Globus pallidus (tissue), 1 donor: ENCODE measurements at places on chromosomes 4 and X.

DNA sequence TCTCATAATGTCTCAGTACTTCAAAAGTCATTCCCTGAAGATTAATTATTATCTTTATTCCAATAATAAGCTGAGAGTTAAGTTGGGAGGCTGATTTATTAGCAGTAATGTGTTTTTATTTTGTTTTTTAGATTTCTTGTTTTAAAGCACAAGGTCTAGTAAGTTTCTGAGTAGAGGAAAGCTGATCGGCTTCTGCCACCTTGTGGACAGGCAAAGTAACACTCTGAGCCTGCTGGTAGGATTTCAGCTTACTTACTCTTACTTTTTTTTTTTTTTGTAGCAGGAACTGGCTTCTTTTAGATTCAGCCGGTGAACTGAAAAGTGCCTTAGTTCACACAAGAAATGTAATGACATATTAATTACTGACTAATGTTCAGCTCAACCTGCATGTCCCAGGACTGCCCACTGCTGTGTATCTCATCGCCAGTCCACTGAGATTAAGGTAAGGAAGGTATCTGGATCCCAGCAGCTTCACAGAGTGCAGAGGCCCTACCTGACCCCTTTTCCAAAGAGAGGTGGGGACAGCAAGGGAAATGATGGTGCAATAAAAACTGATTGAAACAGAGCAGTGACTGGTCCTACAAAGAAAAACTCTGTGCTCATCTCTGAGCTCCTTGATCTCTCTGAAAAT lies 126.5 kb downstream of the ADGRA3 start:
- peak; percentile 50 for DNase-seq

- DNase-seq = no peak
Observed at GRCh38 chr4:183729069-183729406, 69.9 kb downstream of the TRAPPC11 start.

GRCh38 chr4:82583897-82584587 lies 22.3 kb upstream of the TMEM150C start:
- no peak for DNase-seq

DNA sequence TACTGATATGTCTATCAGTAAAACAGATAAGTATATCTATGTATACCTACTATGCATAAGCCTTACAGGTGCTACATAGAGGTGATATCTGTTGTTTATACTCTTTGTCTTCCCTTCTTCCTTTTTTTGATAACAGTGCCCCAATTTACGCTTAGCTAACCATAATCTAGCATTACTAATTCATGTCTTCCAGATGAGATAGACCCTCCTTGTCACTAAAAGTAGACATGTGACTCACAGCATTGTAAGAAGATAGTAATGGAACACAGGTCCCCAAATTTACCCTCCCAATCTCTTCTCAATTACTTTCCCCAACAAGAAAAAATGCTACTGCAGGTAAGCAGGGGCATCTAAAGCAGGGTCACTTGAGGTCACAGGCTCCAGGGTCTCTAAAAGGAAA lies 7.9 kb upstream of the NFKB1 start:
- DNase-seq = no peak

- DNase-seq = no peak
Observed at GRCh38 chrX:14028473-14028872, 1.2 kb downstream of the GEMIN8 start.

DNA sequence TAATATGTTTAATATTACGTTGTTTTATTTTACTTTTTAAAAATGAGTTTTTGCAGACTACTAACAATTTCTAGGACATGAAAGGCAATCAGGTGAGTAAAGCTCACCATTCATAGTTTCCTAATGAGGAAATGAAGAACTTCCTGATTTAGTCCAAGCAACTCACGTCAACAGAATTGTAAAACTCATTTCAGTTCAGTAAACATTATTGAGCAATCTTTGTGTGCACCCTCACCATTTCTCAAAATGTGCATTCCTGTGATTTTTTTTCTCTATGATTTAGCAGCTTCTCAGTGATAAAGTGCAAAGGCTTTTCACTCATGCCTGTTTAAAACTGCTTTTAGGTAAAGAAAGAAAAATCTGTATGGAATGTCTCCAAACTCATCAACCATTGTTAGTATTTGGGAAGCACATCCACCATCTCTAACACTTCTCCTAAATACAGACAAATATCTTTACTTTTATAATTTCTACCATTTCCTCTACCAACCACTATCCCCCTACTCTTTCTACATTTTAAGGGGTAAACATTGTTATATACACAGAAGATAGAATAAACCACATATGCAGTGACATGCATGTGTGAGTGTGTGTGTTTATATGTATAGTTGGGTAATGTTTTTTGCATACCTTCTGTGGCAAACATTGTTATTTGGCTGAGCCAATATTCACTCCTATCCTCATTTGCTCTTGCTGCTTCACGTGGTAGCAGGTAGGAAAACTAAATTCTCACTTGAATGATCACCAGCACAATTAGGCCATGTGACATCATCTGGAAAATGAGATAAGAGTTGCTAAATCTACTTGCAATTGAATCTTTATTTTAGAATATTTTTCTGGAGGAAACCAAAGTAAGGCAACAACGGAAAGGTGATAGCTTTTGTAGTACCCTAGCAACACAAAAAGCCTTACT lies 54.7 kb upstream of the PRDM8 start:
- DNase-seq = no peak

GRCh38 chr4:91838181-91838861 lies 465.4 kb upstream of the GRID2 start:
- no peak for DNase-seq

- no peak for DNase-seq
Observed at GRCh38 chr4:138405934-138406567, 163.9 kb upstream of the SLC7A11 start.

GRCh38 chrX:125089761-125090445 lies 229.8 kb upstream of the TEX13C start:
- DNase-seq = no peak

DNA sequence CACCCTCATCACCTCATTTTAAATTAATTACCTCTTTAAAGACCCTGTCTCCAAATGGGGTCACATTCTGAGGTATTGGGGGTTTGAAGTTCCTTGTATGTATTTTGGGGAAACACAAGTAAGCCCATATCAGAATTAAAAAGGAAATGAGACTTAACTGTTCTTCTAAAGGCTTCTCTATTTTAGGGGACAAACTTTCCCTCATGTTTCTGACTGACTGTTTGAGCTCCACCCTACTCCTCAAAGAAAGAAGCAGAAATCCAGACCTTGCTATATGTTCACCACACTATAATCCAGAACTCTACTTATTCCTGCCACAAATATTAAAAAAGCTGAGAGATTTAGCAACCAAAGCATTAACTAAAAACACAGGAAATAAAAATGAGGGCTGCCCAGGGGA lies 258.8 kb downstream of the ARHGAP24 start:
- DNase-seq = peak; percentile 49

GRCh38 chr4:1644891-1645657 lies 39.0 kb downstream of the FAM53A start:
- peak; percentile 95 for DNase-seq

- DNase-seq = no peak
Observed at GRCh38 chr4:83716874-83717273, 181.0 kb downstream of the GPAT3 start.

DNA sequence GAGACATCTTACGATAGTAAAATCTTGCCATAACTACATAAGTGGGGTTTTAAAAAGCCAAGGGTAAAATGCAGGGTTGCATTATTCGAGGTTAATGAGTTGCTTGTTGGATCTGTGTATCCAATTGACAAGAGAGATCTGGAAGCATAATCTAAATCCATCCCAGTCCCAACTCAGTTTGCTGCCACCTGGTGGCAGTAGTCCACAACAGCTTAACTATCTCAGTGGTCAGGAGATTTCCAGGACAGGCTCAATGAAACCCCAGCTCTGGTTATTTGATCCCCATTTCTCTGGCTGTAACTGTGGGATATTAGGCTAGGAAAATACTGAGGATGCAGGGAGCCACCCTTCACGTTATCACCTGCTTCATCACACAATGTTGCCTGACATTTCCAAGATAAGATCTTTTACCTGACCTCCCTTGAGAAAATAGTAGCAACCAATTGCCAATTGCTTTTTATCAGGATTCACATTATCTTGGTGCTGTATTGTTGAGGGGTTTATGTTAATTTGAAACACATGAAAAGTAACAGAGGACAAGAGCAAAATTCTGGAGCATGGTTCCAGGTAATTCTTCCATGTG lies 88.2 kb upstream of the TNIP3 start:
- peak; percentile 69 for DNase-seq

DNA sequence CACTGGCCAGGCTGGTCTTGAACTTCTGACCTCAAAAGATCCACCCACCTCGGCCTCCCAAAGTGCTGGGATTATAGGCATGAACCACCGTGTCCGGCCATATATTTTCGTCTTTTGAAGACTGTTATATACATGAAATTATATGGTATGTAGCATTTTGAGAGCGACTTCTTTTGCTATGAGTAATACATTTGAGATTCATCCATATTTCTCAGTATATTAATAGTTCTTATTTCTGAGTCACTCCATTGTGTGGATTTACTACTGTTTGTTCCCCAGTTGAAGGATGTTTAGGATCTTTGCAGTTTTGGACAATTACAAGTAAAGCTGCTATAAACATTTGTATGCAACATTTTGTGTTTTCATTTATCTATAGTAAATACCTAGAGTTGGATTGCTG lies 34.9 kb downstream of the GNL3L start:
- no peak for DNase-seq

GRCh38 chr4:164512124-164512523 lies 241.8 kb upstream of the SMIM31 start:
- no peak for DNase-seq

DNA sequence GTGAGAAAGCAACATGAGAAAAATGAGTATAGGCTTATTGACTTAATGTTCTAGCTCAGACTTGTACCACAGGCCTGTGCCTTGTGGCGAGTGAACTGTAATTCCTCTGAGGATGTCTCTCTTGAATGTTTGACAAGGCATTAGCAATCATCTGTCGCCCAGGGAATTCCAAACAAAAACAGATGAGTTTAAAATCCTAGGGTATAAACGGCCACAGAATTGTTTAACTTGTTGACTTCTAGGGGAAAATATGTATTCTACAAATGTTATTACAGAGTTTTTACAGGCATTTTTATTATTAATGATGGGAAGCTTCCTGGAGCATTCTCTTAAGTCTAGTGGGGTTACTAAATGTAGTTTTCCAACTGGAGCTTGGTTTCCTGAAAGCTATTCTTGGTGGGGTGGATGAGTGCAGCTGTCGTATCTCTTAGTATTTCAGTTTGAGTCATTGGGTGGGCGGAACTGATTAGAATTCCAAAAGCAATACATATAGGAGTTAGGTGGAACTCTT lies 40.6 kb downstream of the ARHGAP10 start:
- no peak for DNase-seq

- peak; percentile 26 for DNase-seq
Observed at GRCh38 chr4:41933997-41934503, 1.2 kb upstream of the TMEM33 start.

DNA sequence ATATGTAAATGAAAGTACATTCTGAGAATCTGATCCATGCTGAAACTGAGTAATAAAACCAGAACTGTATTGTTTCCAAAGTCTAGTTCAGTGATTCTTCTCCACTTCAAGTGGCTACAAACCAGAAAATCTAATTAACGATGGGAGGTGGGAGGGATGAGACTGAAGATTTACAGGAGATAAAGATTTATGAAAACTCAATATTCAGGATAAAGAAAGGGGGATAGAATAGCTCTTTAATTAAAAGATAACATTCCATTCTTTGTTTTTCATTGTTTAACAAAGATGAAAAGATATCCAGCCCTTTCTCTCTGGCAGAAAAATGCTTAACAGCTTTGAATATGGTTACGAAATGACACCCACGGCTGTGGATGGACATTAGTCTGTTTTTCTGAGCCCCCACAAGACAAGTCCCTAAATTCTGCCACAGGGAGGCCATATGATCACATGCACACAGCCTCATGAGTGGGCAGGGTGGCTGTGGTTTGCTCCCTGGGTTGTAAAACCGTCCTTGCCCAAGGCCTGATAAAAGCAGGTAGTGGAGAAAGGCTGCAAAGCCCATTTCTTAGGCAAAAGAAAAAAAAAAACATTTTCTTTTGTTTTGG lies 36.4 kb downstream of the TMEM150C start:
- no peak for DNase-seq

- no peak for DNase-seq
Observed at GRCh38 chr4:82756061-82756460, 42.5 kb downstream of the SCD5 start.

GRCh38 chr4:112083587-112084347 lies 61.5 kb upstream of the FAM241A start:
- DNase-seq = no peak

- DNase-seq = no peak
Observed at GRCh38 chrX:136725441-136726104, 55.2 kb downstream of the ARHGEF6 start.

- no peak for DNase-seq
Observed at GRCh38 chr4:12884846-12885796, 599.0 kb downstream of the RAB28 start.

DNA sequence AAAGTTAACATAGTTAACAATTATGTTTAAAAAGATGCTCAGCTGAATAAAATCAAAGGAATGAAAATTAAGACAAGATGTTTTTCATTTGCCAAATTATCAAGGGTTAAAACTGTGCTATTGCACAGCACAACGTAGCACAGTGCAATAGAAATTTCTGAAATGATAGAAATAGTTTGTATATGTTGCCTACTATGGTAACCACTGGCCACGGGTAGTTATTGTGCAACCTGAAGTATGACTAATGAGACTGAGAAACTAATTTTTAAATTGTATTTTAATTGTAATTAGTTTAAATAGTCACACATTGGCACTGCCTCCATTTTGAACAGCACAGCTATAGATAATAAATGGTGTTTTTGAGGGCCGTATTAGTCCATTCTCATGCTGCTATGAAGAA lies 343.1 kb upstream of the FAM241A start:
- DNase-seq = no peak

DNA sequence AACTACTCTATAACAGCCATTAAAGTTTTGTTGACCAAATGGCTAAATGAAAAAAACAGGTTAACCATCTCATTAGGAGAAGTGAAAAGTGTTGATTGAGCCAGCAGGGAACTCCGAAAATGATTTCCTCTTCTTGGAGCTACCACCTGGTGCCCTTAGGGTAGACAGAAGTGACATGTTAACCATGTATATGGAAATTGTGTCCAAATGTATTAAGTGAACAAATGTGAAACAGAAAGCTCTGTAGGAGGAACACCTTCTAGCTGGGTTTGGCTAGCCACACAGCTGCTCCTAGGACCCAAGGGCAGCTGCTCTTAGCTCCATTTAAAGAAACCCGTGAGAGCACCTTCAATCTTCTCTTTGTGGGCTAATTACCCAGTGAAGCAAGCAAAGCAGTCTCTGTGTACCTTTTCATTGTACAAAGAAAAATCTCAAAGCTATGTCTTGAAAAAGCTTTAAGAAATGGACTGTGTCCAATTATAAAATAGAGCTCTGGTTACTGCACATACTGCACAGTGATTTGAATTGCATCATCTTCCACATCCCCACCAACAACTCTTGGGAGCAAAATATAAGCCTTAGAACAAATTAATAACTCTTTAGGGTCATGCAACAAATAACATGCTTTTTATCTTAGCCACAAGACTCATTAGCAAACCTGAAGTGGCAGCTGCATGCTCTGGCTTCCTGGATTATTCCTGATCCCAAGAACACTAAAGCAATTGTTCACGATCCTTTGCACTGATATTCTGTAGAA lies 59.2 kb upstream of the PARM1 start:
- DNase-seq = no peak
